Panc1 (cell line): ENCODE measurements at places on chromosomes 6 and 20. TPM values are rescaled to one million over a fixed set of nuclear protein-coding genes. Genes with fewer than 3 reads are reported as not detected.

- H3K4me1 ChIP-seq = 0 out of 2 replicates have a peak, but pooled peaks cover 2% of the 10 kb centered on the region
- no peak for DNase-seq
- no peak overlapping the region for H3K4me3 ChIP-seq
- H3K27me3 ChIP-seq = no peaks in the 10 kb centered on the region
- no peaks in the 10 kb centered on the region for H3K36me3 ChIP-seq
- H3K27ac ChIP-seq = no peak overlapping the region
Measured at GRCh38 chr6:43766964-43767461, 3.0 kb upstream of the VEGFA start.

GRCh38 chr6:107585815-107586435 lies 96.0 kb downstream of the SOBP start:
- H3K36me3 ChIP-seq = no peaks in the 10 kb centered on the region
- no peaks in the 10 kb centered on the region; the same call in 1 of the 2 replicates for H3K4me1 ChIP-seq
- no peak overlapping the region for H3K27ac ChIP-seq

DNA sequence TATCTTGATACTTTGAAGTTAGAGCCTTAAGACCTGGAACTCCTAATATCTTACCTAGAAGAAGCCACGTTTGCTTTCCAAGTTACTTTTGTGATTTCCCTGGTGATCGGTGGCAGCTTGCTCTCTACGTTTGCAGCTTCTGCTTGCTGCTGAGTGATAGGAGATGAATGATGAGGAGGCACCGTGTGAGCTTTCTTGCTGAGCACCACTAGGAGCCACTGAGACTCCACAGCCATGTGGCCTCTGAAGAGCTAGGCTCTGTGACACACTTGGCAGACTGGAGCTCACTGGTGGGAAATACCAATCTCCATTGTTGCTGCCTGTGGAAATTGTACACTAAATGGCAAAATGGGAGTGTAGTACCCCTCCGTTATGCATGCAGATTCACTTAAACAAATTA lies 161.8 kb downstream of the IBTK start:
- H3K27ac ChIP-seq = no peak overlapping the region
- DNase-seq = no peak
- H3K4me1 ChIP-seq = no peaks in the 10 kb centered on the region
- H3K27me3 ChIP-seq = no peaks in the 10 kb centered on the region
- no peaks in the 10 kb centered on the region for H3K36me3 ChIP-seq

DNA sequence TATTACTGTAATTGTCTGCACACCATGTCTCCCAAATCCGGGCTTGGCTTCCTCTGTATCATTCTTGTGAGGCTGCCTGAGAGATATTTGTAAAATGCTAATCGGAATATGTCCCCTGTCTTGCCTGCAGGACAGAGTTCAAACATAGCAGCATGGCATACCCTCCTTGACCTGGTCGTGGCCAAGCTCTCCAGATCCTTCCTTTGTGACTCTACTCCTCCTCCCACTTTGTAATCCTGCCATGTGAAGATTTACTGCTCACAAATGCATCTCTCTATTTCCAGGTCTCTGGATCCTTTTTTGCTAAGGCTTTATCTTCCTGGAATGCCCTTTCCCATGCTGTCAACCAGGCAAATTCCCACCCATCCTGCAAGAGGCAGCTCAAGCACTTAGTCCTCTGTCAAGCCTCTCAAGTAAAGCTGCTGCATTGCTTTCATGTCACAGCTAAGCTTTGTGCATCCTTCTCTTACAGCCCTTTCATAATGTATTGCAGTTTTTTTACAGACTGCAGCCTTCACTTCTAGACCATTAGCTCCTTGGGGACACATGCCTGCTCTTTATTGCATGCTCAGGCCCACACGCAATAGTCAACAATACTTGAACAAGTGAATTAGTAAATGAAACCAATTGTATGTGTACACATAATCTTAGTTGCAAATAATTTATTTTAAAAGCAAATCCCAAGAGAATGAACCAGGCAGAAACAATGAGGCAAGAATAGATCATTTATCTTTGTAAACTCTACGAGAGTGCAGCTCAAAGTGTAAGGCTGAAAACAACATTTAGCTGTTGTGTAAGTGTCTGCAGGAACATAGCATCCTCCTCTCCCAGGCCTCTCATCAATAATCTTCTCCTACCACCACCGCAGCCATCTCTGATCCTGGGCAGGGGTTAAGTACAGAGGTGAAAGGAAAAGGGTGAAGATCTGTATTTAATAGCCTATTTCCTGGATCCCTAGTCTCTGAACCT lies 45.8 kb downstream of the HIVEP2 start:
- no peak overlapping the region for H3K27ac ChIP-seq
- no peaks in the 10 kb centered on the region; the same call in 1 of the 2 replicates for H3K36me3 ChIP-seq
- H3K4me3 ChIP-seq = no peak overlapping the region
- H3K27me3 ChIP-seq = no peaks in the 10 kb centered on the region

- DNase-seq = no peak
Measured at GRCh38 chr6:154721460-154721859, 11.8 kb upstream of the SCAF8 start.

The DEFB132 gene
- total RNA-seq = 0.10 TPM
